ENCODE measurements at places on chromosomes 2 and 18.

DNA sequence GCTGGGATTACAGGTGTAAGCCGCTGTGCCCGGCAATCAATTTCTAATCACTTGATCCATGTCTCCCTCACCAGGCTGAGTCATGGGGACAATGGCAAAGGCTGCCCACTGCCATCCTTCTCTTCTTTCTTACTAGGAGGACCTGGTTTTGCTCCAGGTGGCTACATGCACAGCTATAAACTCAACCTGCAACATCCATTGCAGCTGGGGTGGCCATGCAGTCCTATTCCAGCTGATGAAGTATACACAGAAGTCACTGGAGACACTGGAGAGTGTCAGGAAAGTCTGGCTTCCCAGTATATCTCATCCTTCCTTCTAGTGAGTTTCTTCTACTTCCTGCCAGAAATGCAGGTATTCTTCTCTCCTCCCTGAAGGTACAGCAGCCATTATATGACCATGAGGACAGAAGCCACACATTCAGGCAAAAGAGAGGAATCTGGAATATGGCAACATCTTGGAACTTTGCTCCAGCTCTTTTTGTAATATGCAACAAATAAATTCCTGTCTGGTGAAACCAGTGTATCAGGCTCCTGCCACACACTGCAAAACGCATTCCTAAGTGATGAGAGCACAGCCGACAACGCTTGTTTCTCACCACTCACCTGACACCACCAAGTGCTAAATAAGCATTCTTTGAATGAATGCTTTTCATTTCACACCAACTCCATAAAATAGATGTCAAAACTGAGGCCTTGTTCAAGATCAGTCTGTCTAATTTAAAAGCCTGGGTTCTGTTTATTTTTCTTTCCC, 32.3 kb downstream of the SCTR start:
- DNase-seq, result no peak

GRCh38 chr2:132448771-132449170, 32.2 kb downstream of the GPR39 start:
- DNase-seq, result peak; percentile 2

DNA sequence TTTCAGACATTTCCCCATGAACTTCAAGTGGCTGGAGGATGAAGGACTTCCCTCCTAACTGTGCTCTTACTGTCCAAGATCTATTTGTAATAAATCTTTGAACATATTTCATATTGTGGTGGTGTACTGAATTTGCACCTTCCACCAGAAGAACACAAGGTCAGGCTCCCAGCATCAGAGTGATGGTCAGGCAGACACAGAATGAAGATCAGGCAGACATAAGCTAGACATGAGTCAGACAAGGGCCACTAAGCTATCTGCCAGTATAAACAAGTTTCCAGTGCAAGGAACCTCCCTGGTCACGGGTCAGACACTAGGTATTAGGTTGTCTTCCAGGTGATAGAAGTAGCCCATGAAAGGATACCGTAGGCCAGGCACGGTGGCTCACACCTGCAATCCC, 20.0 kb downstream of the AQP12B start:
- DNase-seq, result no peak

GRCh38 chr2:67858886-67859285, 203.9 kb downstream of the C1D start:
- DNase-seq, result no peak

DNA sequence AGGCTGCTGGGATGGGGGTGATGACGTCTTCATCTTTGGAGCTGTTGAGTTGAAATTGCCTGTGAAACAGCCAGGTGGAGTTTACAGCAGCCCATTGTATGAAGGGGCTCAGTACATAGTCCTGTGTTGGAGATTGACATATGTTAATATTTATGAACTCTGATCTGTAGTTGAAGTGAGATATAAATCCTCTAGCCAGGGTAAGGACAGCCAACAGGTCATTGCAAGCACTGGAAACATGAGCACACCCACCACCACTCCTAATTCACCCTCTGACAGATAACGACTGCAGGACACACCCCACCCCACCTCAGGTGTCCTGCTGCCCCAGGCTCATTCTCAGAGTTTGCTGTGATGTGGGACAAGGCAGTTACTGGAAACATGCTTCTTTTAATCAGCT, 112.4 kb upstream of the TRIB2 start:
- no peak for DNase-seq

DNA sequence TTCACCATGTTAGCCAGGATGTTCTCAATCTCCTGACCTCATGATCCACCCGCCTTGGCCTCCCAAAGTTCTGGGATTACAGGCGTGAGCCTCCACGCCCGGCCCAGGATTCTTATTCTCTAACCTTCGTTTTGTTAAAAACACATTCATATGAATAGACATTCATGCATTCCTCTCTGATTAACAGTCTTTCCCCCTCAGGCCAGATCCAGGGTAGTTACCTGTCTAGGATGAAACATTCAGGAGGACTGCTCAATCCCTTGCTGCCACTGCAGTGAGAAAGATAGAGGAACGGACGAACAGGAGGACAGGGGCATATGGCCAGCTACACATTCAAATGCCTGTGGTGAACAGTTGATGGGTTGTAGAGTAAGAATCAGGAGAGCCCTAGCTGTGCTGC, 39.6 kb upstream of the EPC2 start:
- no peak for DNase-seq

DNA sequence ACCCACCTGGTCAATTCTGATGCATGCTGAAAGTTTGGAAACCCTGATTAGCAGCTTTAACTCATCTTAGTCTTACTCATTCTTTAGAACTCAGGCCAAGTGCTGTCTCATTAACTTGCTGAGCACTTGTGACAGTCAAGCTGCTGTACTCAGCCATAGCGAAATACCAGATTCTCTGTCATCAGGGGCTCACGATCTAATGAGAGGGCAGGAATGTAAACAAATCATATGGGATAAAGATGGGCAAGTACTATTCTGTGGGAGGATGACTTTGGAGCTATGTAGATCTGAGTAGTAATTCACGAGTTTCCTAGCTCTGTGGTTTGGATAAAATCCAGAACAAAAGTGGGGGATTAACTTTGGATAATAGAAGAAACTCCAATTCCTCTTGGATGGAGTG, 376.6 kb downstream of the HRH4 start:
- peak; percentile 37 for DNase-seq

DNA sequence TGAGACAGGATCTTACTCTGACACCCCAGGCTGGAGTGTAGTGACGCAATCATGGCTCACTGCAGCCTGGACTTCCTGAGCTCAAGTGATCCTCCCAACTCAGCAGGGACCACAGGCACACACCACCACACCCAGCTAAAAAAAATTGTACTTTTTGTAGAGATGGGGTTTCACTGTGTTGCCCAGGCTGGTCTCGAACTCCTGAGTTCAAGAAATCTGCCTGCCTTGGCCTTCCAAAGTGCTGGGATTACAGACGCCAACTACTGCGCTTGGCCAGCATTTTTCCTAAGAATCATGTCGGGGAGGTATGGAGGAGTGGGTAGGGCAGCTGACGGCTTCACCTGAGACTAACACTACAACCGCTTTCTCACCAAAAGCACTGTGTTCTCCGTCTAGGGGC, 50.4 kb downstream of the CYP26B1 start:
- no peak for DNase-seq

DNA sequence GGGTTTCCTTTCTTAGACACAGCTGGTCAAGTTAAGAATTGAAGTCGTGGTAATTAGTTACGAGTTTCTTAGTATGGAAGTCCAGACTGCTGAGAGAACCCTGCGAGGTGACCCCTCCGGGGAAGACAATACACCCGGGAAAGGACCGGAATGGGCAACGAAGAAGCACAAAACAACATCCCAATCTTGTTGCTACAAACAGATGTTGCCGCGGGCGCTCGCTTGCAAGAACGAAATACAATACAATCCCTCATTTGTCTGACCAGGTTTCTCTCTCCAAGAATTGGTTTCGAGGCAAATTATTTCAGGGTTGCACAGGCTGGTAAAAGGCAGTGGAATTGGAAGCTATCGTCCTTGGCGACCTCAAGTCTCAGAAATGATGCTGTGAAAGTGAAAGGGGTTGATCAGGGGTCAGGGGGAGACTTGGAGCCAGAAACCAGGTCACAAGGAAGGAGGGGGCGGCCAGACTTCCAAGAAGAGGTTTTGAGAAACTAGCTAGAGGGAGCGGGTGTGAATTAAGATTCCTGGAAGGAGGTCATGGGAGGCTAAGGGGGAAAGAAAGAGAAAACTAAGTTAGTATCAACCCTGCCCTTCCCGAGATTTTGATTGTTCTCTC, 401.9 kb downstream of the HRH4 start:
- DNase-seq, result peak; percentile 58

- DNase-seq, result peak; percentile 79
These were observed 97.2 kb downstream of the AGPS start for GRCh38 chr2:177489719-177490301.

GRCh38 chr2:109615637-109616144, 1.5 kb downstream of the SOWAHC start:
- no peak for DNase-seq

- no peak for DNase-seq
These were observed 562.1 kb downstream of the NRXN1 start for GRCh38 chr2:50469784-50470183.

- DNase-seq, result no peak
These were observed 201.3 kb downstream of the EIPR1 start for GRCh38 chr2:3176071-3176868.

GRCh38 chr2:109526442-109526970, 87.3 kb downstream of the SEPTIN10 start:
- no peak for DNase-seq

DNA sequence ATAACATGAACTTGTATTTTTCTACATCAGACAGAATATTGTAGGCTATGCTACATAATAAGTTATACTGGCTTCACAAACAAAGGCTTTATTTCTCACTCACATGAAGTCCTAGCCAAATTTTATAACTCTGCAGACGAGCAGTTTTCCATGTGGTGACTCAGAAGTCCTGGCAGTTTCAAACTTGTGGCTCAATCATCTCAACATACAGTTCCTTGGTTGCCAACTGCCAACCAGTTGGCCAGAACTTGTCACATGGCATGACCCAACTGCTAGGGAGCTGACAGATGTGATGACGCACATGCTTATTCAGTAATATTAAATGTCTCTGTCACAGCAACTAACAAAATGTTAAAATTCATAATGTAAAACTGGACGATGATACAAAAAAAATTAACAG, 63.8 kb upstream of the ZC3H15 start:
- peak; percentile 38 for DNase-seq

- peak; percentile 65 for DNase-seq
These were observed 175.6 kb downstream of the MC4R start for GRCh38 chr18:60196836-60197606.

DNA sequence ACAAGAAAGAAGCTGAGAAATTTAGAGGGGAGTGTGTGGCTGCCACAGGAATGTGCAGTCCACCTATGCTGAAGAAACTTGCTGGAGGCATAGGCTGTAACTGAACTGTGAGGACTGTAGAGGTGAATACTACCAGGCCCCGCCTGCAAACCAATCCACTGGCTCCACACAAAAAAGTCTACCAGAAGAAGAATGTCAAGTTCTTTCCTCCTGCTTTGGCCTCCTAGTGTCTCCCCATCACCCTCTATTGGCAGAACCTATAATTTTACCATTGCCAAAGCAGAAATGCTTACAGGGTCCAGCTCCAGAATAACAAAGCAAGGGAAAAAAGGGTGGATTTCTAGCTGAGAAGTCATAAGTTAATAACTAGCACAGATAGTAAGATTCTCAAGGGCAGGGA, 5.9 kb upstream of the ATP5MC3 start:
- DNase-seq, result no peak

DNA sequence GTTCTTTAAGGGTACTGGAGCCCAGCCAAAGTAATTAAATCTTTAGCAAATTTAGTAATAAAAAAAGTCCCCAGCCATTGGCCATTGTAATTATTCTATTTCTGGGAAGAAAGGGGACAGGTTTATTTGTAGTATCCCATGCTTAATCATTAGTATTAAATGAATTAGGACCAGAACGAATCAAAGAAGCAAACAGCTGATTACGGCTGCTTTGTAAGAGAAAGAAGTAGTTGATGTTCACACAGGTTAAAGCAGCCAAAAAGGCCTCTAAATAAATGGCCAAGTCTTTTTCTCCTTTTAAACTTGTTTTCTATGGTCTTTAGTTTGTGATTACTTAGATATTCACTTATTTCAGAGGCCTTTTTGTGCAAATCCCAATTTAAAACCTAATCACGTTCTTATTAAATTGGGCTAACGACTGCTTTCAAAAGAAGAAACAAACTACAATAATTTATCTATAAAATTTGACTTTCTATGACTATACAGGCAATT, 48.6 kb upstream of the DNAH7 start:
- DNase-seq, result no peak

DNA sequence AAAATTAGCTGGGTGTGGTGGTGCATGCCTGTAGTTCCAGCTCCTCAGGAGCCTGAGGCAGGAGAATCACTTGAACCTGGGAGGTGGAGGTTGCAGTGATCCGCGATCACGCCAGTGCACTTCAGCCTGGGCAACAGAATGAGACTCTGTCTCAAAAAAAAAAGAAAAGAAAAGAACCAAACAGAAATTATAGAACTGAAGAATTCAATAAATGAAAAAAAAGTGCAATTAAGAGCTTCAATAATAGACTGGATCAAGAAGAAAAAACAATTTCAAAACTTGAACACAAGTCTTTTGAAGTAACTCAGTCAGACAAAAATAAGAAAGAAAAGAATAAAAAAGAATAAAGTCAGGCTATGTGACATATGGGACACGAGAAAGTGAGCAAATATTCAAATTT, 175.8 kb upstream of the ZSWIM2 start:
- no peak for DNase-seq

- DNase-seq, result peak; percentile 50
These were observed 143.8 kb downstream of the PIEZO2 start for GRCh38 chr18:11005528-11005927.

GRCh38 chr18:61127714-61128467, 205.3 kb upstream of the CDH20 start:
- DNase-seq, result no peak

DNA sequence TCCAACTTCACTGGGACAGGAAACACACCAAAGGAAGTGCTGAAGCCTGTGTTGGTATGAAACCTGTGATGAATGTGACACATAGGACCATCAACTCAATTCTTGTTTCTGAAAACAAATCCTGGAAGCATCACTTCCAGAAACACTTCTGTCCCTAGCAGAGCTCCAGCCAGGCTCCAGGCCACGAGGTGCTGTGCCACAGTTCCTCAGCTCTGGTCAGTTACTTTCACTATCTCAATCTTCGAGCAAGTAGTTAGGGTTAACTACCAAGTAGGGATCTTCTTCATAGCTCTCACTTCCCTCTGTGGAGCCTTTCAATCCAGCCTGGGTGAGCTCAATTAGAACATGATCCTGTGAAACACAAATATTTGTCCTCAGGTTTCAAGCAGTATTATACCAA, 3.6 kb upstream of the LCT start:
- DNase-seq, result no peak

- no peak for DNase-seq
These were observed 180.8 kb downstream of the PPP1R1C start for GRCh38 chr2:182166406-182166805.

DNA sequence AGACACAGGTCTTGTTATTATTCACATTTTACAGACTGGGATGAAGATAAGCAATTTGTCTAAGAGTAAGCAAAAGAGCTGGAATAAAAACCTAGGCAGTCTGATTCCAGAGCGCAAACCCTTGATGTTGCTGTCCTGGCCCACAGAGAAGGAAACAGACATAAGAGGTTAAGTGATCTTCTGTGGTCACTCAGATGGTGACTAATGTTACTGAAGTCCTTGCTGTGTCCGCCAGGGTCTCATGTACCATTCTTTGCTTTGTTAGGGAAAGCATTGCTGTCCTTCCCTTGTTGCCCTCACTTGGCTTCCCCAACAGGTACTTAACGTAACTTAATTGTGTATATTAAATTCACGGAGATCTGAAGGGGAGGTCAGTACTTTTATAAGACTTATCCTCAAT, 14.9 kb upstream of the FAP start:
- no peak for DNase-seq
